ENCODE measurements at places on chromosomes 1 and 21.
A peak's percentile ranks its signal among the peaks of the same experiment; 100 is the strongest.

- no peak for DNase-seq
Observed at GRCh38 chr1:55353707-55354620, 138.8 kb upstream of the USP24 start.

GRCh38 chr1:5836776-5837440 lies 155.3 kb downstream of the NPHP4 start:
- no peak for DNase-seq

GRCh38 chr21:15289896-15290841 lies 225.4 kb upstream of the NRIP1 start:
- DNase-seq: peak; percentile 69

DNA sequence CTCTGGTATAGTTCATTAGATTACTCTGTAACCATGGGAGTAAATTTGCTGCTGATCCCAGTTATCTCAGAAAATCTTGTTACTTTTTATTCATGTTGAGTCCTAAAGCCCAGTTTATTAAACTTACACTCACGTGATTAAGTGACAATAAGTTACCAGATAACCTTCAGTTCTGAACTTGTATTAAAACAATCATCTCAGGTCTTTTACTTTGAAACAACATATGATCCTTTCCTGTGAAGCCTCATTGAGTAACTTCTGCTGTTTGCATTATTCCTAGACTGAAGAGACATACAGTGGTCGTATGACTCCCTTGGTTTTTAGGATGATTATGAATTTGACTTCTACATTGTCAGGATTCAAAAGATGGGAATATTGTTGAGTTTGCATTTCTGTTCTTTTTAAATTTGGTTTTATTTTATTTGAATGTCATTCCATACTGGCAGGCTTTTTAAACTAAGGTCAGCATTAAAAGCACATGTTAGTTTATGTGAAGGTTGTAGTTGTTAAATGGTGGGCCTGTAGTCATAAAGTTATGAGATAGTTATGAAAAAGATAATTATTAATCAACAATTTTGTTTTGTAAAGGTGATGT lies 117.9 kb downstream of the CD247 start:
- no peak for DNase-seq

DNA sequence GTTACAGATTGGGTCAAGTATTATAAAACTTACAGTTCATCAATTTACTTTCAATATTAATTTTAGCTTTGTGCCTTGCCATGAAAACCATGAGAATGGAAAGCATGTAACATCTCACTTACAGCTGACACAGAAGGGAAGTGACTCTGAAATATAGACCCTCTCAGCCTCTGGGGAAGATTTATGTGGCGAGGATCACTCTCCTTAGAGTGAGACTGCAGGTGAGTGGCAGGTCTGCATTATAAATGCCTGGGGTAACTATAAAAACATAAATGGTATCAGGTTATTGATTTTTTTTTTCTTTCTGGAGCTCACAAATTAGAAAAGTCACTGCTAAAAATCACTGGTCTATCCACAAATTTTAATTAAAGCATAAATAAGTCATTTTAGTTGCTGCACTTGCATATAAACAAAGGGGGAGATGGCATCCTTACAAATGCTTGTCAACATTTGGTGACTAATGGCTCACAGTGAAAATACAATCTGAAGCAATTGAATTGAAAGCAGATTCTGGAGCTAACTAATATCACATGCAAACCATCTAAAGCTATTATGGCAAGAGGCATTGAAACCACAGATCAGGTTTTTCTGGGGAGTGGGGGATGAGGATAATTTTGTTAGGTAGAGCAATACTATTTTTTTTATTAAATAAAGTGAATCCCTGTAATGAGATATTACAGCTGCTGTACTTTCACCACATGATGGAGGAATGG lies 200.9 kb downstream of the TM2D1 start:
- DNase-seq: no peak

- no peak for DNase-seq
Observed at GRCh38 chr1:242146652-242147051, 147.8 kb upstream of the MAP1LC3C start.

GRCh38 chr1:113282893-113283285 lies 107.4 kb upstream of the MAGI3 start:
- DNase-seq: no peak

DNA sequence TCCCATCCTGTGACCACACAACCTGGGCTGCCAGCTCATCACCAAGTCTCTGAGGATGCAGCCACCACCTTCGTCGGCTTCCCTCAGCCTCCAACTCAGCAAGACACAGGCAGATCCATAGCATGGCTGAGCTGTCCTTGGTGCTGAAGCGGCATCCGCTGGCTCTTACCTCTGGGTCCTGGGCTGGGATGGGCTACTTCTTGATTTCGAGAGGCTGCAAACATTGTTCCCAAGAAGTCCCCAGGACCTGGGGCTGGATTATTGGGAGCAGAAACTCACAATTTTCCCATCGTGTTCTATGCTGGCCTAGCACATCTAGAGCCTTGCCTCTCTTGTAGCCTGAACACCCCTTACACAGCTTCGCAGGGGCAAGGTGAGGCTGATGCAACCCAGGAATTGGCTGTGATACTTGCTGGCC lies 24.9 kb upstream of the C1QA start:
- DNase-seq: no peak

DNA sequence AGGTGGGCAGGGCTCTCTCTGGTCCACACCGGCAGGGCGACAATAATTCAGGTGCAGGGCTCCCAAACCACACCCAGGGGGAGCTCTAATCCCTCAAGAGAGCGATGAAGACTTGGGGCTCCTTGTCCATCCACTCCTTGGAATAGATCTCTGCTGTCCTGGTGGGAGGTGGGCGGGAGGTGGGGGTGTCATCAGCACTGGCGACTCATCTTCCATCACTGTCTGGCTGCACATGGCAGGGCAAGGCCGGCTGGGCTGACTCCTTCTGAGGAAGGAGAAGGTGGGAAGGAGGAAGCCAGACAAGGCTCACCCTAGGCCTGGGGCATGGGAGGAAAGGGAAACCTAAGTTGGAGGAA lies 29.3 kb downstream of the TNNT2 start:
- DNase-seq: peak; percentile 62

DNA sequence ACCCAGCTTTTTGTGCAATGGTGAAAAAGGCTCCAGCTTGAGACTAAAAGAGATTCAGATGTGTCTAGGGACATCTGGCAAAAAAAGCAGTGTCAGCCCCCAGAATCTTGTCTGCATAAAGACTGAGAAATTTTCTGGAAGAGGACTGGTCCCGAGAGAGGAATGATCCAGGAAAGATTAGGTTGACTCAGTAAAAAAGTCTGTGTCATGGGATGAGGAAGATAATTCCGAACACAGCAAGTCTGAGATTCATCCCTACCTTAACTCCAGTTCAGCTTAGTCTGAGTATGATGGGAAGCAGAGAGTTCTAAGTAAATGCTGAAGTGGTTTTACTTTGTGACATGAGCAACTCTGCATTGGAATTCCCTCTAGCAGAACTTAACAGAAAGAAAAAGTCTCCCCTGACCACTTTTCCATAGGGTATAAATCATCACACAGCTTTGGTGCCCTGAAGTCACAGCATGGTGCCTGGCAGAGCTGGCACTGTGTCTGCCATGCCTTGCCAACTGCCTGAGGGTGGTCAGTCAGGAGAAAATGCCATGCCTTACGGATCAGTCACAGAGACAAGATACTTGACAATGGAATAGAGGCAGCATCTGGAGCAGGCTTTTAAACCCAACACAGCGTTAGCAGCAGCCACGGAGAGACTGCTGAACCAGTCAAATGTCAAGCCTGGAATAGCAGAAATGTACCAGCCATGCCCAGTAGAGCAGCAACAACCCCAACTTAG lies 153.4 kb downstream of the ZC3H11B start:
- no peak for DNase-seq

DNA sequence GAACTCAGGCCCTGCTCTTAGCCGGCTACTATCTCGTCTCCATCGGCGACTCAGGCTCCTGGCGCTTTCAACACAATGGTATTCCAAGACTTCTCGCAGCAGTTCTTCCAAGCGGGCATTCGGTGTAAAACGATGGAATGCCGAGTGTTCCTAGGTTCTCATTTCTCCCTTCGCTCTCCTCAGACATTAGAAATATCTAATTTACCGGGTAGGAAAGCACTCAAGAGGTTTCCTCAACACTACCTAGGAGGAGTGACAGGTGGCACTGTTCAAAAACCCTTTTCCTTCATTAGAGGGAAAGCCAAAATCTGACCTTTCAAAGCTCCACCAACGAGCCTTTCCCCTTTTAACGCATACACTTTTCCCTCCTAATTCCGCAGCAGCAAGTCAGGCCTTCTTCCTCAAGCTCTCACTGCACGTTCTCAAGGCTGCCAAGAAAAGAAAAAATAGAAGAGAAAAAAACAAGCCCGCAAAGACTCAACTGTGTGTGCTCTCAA lies 601 bp downstream of the UBE2G2 start:
- DNase-seq: peak; percentile 39

- DNase-seq: peak; percentile 15
Observed at GRCh38 chr1:225347123-225347683, 80.6 kb downstream of the LBR start.

- no peak for DNase-seq
Observed at GRCh38 chr1:11881749-11882441, 23.1 kb upstream of the NPPB start.

DNA sequence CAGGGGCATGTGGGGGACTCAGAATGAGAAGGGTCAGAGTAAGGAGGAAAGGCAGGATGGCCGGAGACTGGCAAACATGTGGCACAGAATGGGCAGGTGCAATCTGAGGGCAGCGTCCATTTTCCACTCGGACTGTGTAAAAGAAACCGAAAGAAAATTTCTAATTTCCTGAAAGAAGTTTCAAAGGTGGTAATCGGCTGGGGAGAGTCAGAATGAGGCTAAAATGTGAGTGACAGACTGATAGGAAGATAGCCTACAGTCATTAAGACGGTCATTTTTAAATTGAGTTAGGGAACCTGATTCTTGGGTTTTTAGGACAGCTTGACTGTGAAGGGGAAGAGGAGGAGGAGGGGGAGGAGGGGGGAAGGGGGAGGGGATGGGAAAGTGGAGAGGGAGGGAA lies 23.6 kb downstream of the COA6 start:
- no peak for DNase-seq

- no peak for DNase-seq
Observed at GRCh38 chr1:114618606-114619005, 37.2 kb upstream of the BCAS2 start.

GRCh38 chr1:241101622-241102021 lies 255.4 kb downstream of the RGS7 start:
- no peak for DNase-seq

DNA sequence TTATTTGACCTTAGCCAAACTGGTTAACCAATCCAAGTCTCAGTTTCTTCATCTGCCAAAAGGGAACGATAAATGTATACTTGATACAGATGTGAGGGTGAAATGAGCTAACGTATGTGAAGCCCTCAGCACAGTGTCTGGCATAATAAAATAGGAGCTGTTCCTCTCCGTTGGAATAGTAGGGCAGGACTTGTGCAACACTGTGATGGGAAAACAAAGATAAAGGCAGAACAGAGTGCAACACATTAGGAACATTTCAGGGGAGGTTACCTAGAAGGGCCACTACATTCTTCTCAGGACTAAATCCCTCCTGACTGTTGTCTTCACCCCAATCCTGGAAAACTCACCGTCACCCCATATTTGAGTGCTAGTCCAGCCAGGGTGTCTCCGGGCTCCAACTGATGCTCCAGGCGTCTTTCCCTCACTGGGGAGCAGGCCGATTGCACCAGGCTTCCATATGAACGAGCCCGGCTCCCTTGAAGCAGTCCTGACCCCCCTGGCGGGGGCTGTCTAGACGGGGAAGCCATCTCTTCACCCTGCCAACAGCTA lies 896 bp downstream of the LYSMD1 start:
- no peak for DNase-seq

GRCh38 chr1:10891091-10891490 lies 94.6 kb upstream of the CASZ1 start:
- no peak for DNase-seq

DNA sequence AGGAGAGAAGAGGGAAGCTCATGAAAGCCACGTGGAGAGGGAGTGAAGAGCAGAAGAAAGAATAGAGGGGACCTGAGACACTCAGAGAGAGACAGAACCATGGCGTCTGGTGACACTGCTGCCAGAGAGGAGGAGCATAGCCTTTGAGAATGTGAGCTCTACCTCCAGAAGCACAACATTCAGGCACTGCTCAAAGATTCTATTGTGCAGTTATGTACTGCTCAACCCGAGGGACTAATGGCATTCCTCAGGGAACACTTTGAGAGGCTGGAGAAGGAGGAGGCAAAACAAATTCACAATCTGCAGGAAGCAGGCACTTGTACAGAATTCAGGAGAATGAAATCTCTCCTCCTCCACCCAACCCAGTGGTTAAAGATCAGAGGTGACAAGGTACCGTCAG lies 45.1 kb downstream of the BTBD8 start:
- DNase-seq: no peak

- no peak for DNase-seq
Observed at GRCh38 chr1:48285525-48285924, 63.0 kb downstream of the SLC5A9 start.

GRCh38 chr1:202671399-202671798 lies 38.9 kb downstream of the SYT2 start:
- DNase-seq: no peak

- DNase-seq: no peak
Observed at GRCh38 chr1:17101261-17101660, 18.0 kb downstream of the PADI2 start.

- DNase-seq: no peak
Observed at GRCh38 chr21:21740207-21740606, 742.0 kb downstream of the NCAM2 start.

- DNase-seq: no peak
Observed at GRCh38 chr1:159751031-159751430, 29.7 kb upstream of the DUSP23 start.

- DNase-seq: no peak
Observed at GRCh38 chr1:180521474-180522212, 19.3 kb upstream of the ACBD6 start.

DNA sequence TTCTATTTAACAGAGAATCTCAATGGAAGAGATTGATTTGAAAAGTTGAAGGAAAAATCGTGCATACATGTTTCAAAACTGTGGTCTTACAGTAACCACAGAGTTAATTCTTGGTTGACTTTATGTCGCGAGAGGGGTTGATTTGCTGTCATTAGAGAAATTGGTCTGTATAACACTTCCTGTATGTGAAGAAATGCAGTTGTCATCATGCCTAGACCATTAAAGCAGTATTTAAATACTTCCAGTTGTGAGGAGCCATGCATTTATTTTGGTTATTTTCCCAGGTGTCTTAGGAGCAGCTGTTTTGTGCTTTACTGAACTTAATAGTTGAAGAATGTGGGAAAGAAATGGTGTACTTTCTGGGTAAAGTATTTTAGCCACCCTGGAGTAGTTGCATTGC lies 76.2 kb downstream of the NFIA start:
- DNase-seq: no peak

GRCh38 chr1:95023399-95024043 lies 49.2 kb downstream of the ALG14 start:
- DNase-seq: no peak

DNA sequence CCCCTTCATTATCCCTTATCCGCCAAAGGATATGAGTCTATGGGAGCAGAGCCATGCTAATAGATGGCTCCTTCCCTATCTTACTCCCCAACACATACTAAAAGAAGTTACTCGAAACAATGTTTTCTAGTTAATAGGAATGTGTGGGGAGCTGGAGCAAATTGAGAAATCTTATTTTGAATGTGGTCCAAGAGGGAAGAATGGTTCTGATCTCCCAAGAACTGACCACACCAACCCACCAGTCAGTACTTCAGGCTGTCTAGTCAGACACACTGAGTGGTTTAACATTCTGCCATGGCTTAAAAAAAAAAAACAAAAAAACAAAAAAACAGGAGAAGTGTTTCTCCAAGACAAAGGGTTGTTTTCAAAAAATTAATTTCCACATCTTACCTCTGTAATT lies 31.5 kb upstream of the DNASE2B start:
- DNase-seq: no peak

GRCh38 chr1:151639466-151639865 lies 27.6 kb downstream of the SNX27 start:
- DNase-seq: no peak

- no peak for DNase-seq
Observed at GRCh38 chr1:74780594-74780993, 47.6 kb downstream of the TYW3 start.

Measured in NCI-H1436 (cell line).